Gastrocnemius medialis (tissue), 4 donors: ENCODE measurements at places on chromosomes 3 and 15. TPM values are rescaled to one million over a fixed set of nuclear protein-coding genes. Genes with fewer than 3 reads are reported as not detected.

DNA sequence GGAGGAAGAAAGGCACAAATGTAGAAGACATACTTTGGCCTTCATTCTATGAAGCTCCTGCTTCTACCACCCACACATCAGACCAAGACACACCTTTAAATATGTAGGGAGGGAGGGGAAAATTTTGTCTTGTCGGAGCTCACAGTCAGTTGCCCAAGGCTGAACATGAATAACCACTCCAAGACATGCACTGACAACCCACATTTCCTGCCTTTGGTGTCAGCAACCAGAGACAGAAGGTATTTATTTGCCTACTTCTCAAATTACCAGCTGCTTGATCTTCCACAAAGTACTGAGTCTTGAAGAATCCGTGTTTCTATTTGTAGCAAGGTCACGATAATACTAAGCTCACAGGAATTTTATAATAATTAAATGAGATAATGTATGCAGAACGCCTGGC is 169.7 kb downstream of the KCNMB2 start:
- no peak for DNase-seq

- peak; percentile 39 for DNase-seq
Measured at GRCh38 chr15:69576035-69576526, 123.5 kb downstream of the RPLP1 start.

Gene FMN1
- total RNA-seq = 2.6 TPM

Gene PDZRN3
- total RNA-seq = 22.3 TPM

- no peak for DNase-seq
Measured at GRCh38 chr3:96000966-96001365, 813.4 kb upstream of the EPHA6 start.

GRCh38 chr3:75101329-75102147 is 487.1 kb upstream of the CNTN3 start:
- no peak for DNase-seq

- no peak for DNase-seq
Measured at GRCh38 chr3:32797776-32798175, 20.0 kb upstream of the TRIM71 start.

GRCh38 chr3:151171145-151171757 is 31.8 kb downstream of the GPR171 start:
- DNase-seq = peak; percentile 16

DNA sequence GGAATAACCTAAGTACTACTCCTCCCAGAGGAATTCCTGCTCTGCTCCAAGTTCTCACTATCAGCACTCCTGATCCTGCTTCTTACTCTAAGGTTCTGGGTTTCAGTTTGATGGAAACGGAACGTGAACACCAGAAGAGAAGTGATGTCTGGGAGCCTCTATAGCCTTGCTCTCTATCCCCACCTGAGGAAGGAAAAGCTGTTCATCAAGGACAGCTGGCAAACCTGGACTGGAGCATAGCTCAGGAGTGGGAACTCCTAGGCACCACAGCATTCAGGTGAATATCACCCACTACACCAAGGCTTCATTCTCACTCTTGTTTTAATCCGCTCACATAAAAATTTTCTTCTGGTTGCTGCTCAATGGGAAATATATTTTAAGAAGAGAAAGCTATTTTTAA is 13.0 kb upstream of the CADPS start:
- DNase-seq = no peak

DNA sequence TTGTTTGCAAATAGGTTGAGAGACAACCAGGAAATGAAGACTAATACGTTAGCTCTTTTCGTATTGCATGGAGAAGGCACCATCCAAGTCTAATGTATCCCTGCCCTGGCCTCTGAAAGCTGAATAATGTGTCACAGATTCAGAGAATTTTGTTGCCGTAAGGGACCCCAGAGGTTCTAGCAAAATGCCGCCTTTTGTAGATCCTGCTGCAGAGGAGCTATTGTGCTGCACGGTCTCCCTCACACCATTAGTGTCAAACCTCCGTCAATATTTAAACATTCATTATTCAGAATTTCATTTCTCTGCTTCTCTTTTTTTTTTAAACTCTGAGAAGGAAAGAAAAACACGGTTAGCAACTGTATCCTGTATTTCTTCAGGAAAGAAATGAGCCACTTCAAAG is 238.7 kb downstream of the EPHB1 start:
- DNase-seq = no peak

DNA sequence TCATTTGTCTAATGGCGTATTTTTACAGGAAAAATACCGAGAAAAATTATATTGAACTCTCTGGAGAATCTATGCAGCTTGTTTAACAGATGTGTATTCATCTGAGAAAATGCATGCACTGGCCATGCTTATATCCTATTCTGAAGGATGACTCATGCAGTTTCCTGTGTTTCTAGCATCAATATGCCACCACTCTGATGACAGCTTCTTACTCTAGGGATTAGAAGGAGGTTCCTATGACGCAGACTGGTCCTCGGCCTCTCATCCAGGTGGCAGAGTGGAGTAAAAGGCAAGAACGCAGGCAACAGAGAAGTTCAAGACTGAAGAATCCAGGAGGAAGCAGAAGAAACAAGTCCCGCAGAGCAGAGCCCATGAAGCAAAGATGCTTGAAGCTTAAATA is 910.0 kb upstream of the ROBO1 start:
- no peak for DNase-seq

DNA sequence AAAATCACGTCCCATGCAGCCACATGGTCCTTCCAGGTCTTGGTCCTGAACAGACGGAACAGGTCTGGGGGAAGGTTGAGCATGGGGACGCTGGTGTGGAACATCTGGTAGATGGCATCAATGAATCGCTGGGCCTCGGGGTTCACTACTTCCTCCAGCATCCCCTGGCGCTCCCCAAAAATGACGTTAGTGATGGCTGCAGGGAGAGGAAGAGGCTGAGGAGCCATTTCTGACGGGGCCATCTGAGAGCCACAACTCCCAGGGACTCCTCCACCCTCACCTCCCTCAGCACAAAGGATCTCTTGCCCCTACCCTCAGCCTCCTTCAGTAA is 23.7 kb downstream of the CYP11A1 start:
- DNase-seq = no peak

DNA sequence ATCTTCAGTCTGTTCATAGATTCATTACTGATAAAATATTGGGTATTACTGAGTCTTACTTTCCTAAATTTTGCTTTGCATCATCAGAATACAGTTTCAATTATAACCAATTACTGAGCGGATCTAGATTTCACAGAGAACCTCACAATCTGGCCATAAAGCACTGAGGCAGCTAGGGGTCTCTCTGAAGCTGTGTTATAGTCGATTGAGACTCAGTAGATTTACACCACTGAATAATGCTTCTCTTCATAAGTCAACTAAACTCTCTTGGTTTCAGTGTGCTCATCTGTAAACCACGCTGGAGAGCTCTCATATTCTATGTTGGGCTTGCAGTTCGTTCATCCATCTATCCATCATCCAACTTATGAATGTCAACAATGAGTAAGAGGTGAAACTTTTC is 180.6 kb downstream of the GREM1 start:
- DNase-seq = no peak

- no peak for DNase-seq
Measured at GRCh38 chr3:107117156-107117555, 260.1 kb upstream of the CCDC54 start.

DNA sequence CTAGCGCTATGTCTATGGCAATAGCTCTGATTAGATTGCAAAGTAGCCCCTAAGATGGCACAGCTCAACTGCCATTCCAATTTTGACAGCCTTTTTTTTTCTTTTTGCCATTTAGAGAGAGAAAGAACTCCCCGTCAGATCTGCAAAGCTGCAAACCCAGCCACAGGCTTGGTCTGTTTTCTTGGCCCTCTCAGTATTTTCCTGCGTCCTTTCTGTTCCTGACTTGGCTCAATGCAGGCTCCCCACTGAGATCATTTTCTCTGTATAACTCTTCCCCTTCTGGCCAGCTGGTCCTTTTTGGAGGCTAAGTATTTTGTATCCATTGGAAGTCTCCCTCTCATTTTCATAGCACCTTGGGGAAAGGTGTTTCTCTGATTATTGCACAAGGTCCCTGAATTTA is 386.7 kb downstream of the UNC13C start:
- no peak for DNase-seq

Gene SLC51B
- total RNA-seq = not detected

Gene PLAAT1
- 25.0 TPM for total RNA-seq

- no peak for DNase-seq
Measured at GRCh38 chr3:147431751-147432150, 22.6 kb downstream of the ZIC1 start.
